Neural crest cell (in vitro differentiated cells): ENCODE measurements at places on chromosomes 3 and 15.

DNA sequence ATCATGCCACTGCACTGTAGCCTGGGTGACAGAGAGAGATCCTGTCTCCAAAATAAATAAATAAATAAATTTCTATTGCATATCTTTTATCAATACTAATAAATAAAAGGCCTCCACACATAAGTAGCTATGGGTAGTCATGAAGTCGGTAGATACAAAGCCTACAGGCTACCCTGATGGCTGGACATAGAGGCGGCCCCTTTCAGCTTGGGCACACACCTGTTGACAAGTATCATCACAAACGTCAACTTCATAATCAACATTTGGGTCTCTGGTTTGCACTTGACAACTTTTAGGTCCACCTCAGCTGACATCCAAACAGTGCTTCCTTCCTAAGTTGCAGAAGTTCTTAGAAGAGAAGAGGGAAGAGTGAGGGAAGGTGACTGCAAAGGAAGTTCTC lies 53.4 kb downstream of the ITGA11 start:
- DNase-seq: no peak

- no peak for DNase-seq
These were observed 124.7 kb upstream of the TSPAN3 start for GRCh38 chr15:77195586-77195985.

DNA sequence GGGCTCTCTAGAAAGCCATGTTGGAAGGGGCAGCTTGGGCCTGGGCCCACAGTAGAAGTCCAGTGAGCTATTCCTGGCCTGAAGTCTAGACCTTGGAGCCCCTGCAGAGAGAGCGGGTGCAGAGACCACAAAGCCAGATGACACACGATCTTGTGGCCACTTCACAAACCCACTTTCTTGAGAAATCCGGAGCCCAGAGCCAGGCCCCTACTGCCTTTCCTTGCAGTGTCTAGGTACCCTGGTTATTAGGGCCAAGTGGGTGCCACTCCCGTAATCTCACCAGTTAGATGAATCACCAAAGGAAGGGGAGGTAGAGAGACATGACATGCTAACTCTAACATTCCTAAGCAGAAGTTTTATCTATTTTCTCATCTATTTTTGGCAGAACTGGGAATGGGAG lies 72.5 kb upstream of the ADAMTSL3 start:
- DNase-seq: no peak

DNA sequence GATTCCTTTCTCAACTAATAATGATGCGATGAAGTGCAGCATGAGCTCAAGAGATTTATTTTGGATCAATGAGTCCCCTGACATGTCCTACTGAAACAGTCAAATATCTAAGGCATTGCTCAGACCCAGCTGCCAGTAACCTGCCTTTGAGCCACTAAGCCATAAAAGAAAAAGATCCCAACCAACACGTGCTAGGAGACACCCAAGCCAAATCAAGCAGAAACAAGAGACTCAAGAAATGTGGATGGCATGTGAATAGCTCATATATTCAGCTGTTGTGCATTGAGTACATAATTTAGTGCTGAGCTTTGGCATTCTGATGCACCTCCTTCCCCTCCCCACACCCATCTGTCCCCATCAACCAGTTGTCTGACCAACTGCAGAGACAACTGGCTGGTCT lies 29.2 kb downstream of the GJD2 start:
- DNase-seq: no peak

DNA sequence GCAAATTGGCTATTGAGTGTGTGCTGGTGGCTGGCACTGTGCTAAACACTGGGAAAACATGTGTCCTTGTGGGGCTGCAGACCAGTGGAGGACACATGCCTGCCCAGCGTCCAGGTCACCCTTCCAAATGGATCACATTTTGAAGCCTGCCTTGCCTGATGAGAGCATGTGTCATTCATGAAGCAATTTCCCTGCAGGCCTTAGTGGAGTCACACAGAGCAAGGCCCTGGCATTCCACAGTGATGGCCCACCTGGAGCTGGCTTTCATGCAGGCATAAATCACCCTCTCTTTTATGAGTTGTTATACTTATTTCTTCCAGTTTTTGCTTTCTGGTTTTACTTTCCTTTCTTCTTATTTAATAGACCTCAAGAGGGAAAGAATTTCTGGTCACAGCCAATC lies 219.5 kb downstream of the EPHB1 start:
- no peak for DNase-seq

GRCh38 chr3:46833346-46834300 lies 29.6 kb downstream of the MYL3 start:
- no peak for DNase-seq

DNA sequence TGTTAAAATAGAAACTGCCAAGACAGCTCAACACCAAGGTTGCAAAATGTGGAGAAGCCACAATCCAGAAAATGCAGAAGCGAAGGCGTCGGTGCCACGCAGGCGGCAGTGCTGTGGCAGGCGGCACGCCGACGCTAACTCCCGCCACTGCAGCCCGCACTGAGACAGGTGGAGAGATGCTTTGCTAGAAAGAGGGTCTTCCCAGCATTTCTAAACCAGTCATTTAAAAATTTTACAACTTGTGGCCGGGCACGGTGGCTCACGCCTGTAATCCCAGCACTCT lies 23.2 kb downstream of the CYFIP1 start:
- no peak for DNase-seq

GRCh38 chr3:47663630-47664240 lies 85.1 kb upstream of the CSPG5 start:
- DNase-seq: no peak

DNA sequence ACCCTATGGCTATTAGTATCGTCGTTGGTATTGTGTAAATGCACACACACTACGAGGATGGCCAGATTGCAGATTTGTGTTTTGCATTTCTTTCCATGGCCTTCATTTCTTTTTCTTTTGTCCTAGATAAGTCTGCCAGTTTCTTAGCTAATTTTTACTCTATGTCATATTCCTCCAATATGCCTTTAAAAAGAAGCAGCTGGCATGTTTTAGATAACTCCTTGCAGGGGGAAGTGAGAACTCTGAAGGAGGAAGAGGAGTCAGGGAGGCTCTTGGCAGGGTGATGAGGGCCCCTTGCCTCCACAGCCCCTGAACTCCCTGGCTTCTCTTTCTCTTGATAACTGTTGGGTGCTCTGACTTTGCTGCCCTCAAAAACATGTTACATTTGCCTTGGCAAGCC lies 244.0 kb downstream of the GABRG3 start:
- no peak for DNase-seq

GRCh38 chr3:212432-212831 lies 15.9 kb downstream of the CHL1 start:
- no peak for DNase-seq

DNA sequence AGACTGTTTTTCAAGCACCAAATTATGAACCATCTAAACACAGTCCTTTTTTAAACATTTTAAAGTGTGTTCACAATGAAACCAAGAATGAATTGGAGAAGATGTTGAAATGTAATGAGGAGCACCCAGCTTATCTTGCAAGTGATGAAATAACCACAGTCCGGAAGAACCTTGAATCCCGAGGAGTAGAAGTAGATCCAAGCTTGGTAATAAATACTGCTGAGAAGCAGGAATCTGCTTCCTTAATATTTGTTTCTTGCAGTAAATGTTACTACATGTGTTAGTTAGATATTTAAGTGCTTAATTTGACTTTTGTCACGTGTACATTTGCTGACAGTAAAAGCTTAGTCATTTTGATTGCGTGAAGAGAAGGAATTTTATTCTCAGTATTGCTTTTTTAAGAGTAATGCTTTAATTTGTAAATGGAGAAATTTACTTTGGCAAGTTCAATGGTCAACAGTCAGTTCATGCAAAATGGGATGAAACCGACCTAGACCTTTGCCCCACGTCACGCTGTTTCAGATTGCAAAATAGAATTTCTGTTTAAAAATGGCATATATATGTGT lies 69.8 kb downstream of the OPA1 start:
- no peak for DNase-seq

GRCh38 chr3:169914321-169914720 lies 2.9 kb downstream of the SAMD7 start:
- no peak for DNase-seq

GRCh38 chr3:172869784-172870518 lies 119.4 kb downstream of the ECT2 start:
- DNase-seq: no peak

DNA sequence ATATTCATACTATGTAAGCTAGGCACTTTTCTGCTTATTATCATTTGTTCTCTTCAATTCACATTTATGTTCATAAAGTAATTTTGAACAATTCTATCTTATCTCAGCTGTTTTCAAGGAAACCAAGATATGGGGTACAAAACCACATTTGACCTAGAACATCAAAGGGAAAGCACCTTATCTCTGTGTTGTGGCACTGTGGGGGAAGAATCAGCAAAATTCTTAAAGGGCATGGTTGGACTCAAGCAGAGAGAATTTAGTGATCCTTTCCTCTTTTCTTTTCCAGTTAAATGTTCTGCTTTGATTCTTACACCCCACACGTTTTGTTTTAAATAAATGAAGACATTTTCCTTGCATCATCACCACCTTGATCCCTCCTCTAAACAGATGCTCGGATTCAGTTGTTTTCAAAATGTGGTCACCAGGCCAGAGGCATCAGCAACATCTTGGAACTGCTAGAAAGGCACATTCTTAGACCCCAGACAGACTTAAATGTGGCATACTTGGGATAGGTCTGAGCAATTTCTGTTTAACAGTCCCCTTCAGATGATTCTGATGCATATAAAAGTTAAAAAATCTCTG lies 128.4 kb upstream of the TP63 start:
- DNase-seq: no peak

DNA sequence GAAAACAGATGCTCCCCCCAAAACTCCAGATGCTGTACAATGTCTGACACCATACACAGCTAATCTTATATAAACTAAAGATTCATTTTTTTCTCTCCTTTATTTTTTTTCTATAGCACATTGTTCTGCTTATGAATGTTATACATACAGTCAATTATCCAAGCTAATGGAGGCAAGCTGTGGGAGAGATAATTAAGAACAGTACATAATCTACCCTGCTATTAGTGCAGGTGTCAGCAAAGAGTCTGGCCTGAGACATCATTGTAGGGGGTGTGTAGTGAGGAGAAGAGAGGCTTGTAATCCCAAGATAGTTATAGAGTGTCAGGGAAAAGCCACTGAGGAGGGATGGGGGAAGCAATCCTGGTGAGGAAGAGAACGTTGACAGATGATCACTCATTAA lies 25.4 kb upstream of the CHMP2B start:
- DNase-seq: no peak

GRCh38 chr3:50600841-50601591 lies 10.6 kb downstream of the CISH start:
- DNase-seq: no peak

DNA sequence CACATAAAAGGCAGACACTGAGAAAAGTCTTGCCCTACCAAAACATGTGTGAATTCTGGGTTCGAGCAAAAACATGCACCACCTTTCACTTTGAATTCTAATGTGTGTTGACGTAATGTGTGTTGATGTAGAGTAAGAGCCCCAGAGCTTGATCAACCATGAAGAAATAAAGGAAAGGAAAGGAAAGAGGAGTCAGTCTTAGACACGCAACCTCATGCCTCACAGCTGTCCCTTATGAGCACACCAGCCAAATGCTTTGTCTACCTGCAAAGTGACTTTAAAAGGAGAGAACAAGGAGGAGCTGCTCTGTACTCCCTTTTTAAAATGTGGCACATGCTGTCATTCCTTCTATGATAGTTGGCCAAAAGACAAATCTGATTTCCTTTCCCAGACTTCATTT lies 80.8 kb downstream of the RFTN1 start:
- DNase-seq: no peak
